Activated T-cell treated with anti-CD3 and anti-CD28 coated beads, Interleukin-2, amount 50 U/mL, for 72 hours (primary cell): ENCODE measurements at places on chromosomes 7 and 10. TPM values are rescaled to one million over a fixed set of nuclear protein-coding genes. Genes with fewer than 3 reads are reported as not detected.

The TSPAN12 gene
- 0.19 TPM for total RNA-seq

The ACTA2 gene
- 76.9 TPM for total RNA-seq

The BHLHA15 gene
- total RNA-seq = 3.3 TPM

The HACD1 gene
- 4.2 TPM for total RNA-seq

The GCK gene
- total RNA-seq = 1.3 TPM

The OLAH gene
- total RNA-seq = 3.5 TPM

The ACBD7 gene
- 5.5 TPM for total RNA-seq

The TMEM130 gene
- 0.35 TPM for total RNA-seq

The CHAT gene
- total RNA-seq = not detected

The FAM241B gene
- total RNA-seq = 11.8 TPM

The ERVW-1 gene
- not detected for total RNA-seq

The BICC1 gene
- total RNA-seq = not detected

The LRIT1 gene
- total RNA-seq = not detected

The NCF1 gene
- total RNA-seq = 3.8 TPM

The PLXDC2 gene
- 0.09 TPM for total RNA-seq

The TRIM50 gene
- not detected for total RNA-seq

The CDK13 gene
- 48.2 TPM for total RNA-seq

The PITX3 gene
- 0.28 TPM for total RNA-seq

GRCh38 chr10:27223964-27224363 is 16.6 kb downstream of the ACBD5 start:
- DNase-seq = peak; percentile 33

- DNase-seq = peak; percentile 36
Observed at GRCh38 chr10:49679480-49679893, at the start of gene C10orf53. Gene C10orf53, plus strand, starts transcription at chr10:49679651. Its CDS starts 47 bp downstream, at chr10:49679698.

- DNase-seq = peak; percentile 79
Observed at GRCh38 chr10:96513698-96514561, at the start of gene TLL2. Gene TLL2, minus strand, starts transcription at chr10:96513926. Its CDS starts 241 bp downstream, at chr10:96513685.

GRCh38 chr10:21039721-21040120 is 142.6 kb upstream of the NEBL start:
- no peak for DNase-seq

GRCh38 chr10:132431537-132432175 is 34.7 kb downstream of the PWWP2B start:
- no peak for DNase-seq

DNA sequence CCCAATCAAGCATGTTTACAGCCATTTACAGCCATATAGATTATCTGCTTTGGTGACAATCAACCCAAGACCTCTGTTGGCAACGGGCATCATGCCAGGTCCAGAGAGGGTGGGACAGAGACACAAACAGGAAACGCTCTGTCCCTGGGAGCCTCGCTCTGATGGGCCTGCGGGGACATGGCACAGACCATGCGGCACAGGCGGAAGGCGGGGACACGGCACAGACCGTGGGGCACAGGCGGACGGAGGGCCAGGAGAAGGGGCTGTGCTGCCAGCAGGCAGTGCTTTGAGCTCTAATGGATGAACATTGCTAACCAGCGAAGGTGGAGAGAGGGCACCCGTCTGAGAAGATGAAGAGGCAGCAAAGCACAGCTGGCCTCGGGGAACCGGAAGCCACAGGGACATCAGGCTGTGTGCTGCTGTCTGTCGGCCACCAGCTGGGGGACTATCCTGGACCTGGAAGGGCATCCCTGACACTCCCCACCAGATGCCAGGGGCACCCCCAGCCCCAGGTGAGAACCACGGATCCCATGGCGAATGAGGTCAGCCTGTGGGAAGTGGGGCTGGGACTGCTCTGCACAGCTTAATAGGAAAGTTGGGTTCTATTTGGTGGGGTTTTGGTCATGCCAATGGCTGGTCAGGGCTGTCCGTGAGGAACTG is 61.0 kb downstream of the DIP2C start:
- DNase-seq = no peak

GRCh38 chr10:88289342-88289741 is 293.8 kb downstream of the RNLS start:
- DNase-seq = no peak

- DNase-seq = no peak
Observed at GRCh38 chr7:131249483-131249882, 78.2 kb upstream of the MKLN1 start.

- DNase-seq = no peak
Observed at GRCh38 chr7:128936798-128937197, 929 bp upstream of the IRF5 start.

DNA sequence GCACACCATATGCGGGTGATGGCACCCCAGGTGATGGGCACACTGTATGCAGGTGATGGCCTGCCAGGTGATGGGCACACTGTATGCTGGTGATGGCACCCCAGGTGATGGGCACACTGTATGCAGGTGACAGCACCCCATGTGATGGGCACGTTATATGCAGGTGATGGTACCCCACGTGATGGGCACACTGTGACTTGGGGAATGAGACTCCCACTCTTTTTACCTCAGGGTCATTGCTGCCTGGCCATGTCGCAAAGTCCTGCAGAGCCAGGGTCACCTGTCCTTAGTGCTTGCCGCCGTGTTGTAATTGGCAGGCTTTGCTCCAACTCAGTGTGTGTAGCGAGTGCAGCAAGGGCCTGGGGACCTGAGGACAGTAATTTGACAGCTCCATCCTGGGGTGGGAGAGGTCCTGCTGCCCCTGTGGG is 7.6 kb upstream of the CCDC201 start:
- DNase-seq = no peak

DNA sequence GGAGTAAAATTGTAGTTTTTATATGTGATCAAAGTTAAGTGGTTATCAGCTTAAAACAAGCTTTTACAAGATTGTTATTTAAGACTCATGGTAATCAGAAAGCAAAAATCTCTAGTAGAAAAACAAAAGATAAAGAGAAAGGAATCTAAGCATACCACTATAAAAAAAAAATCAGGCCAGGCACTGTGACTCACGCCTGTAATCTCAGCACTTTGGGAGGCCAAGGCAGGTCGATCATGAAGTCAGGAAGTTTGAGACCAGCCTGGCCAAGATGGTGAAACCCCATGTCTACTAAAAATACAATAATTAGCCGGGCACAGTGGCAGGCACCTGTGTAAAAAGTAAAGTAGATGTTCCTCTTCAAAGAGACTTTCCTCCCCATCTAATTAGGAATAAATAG is 265.9 kb upstream of the NRP1 start:
- DNase-seq = no peak

DNA sequence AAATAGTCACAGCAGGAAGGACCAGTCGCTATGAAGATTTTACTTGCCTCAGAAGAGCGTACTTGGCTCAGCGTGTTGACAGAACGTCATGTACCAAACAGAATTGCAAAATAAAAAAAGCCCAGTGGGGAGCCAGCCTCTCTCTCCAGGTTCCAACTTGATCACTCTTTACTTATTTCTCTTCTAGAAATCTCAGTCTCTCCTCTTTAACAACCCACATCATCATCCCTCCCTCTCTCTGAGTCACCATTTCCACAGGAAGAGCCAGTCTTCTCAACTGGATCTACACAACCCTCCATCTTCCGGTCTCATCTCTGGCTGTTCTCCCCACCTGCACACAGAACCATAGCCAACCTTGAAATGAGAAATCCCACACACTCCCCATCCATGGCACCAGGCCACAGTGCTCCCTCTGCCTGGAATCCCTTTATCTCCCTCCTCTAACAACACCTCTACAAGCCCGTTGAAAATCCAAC is 718.3 kb downstream of the GRID1 start:
- no peak for DNase-seq

DNA sequence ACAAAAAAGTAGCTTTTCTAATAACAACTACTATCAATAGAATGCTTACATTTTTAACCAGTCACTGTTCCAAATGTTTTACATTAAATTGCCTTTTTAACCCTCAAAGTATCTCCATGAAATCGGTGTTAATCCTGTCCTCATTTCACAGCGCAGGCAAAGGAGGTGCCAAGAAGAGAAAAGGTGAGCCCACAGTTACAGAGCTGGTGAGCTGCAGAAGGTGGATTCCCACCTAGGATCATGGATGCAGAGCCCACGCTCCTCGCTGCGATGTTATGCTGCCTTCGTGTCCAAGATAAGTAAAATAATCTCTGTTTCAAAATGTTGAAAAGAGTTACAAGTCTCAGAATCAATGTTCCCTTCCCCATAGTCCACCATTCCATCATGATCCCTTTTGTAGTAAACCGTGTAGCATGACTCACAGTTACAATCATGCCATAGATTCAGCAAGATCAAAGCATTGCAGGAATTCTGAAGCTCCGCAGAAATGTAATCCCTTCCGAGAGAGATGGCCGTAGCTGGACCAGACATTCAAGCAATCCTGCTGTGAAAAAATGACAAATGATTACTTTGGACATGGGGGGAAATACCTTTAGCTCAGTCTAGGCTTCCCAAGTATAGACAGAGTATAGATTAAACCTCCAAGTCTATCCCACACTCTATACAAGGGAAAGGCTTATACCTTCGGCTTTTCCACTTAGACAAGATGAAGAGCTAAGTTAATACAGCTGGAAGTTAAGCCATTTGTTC is 394.7 kb upstream of the AKR1E2 start:
- no peak for DNase-seq

- peak; percentile 37 for DNase-seq
Observed at GRCh38 chr7:24778543-24779282, 21.4 kb upstream of the GSDME start.

DNA sequence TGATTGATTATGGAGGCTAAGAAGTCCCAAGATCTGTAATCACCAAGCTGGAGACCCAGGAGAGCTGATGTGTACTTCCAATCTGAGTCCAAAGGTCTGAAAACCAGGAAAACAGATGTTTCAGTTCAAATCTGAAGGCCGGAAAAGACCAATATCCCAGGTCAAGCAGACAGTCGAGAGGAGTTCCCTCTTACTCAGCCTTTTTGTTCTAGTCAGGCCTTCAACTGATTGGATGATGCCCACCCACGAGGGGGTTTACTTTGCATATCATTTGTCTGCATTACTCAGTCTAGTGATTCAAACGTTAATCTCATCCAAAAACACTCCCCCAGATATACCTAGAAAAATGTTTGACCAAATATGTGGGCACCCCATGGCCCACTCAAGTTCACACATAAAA is 7.4 kb upstream of the ARID5B start:
- no peak for DNase-seq

DNA sequence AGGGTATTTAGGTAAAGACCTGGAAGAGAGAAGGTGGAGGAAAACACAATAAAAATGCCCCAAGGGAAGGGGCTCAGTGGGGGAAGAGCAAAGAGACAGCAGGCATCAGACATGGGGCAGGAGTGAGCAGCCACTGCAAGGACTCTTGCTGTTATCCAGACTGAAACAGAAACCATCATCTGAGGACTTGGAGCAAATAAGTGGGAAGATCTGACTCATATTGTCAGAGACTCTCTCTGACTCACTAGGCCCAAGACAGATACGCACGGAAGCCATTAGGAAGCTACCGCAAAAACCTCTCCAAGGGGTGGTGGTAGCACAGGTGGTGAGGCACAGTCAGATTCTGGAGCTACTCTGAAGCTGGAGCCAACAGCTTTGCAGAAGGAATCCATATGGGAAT is 110.7 kb downstream of the RNF32 start:
- peak; percentile 64 for DNase-seq

DNA sequence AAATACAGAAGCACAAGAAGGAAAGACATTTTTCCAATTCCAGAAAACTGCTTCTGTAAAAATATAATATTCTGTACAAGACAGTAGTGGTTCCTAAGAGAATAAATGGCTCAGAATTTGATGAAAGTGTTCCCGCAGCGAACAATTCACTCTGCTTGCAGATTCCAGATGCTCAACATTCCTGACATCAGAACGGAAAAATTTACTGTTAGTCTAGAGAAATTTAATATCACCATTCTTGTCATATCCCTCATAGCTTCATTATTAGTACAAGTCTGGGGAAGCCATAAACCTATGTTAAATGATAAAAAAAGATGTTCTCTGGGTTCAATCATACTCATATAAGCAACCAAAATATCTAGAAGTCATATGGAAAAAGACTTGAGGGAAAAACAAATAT is 83.6 kb downstream of the MPP7 start:
- no peak for DNase-seq

GRCh38 chr7:73908123-73908611 is 47.2 kb downstream of the TMEM270 start:
- DNase-seq = no peak

DNA sequence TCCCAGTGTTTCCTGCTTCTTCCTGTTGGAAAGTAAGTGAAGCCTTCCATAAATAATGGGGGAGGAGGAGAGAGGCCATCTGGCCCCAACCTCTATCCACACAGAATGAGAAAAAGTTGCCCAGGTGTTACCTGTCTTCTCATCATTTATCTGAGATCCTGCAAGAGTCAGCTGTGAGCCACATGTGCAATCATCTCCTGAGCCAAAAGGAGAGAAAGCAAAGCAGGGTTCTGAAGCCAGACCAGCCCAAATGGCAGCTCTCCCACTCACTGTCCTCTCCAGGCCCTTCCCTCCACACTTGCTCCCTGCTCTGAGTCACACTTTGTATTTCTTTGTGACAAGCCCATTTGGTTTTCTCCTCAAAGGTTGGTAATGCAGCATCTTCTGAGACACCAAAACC is 65.9 kb downstream of the FAM204A start:
- no peak for DNase-seq

- DNase-seq = no peak
Observed at GRCh38 chr10:33381451-33382215, 47.2 kb upstream of the NRP1 start.

- DNase-seq = peak; percentile 64
Observed at GRCh38 chr10:61992671-61993668, 91.5 kb downstream of the ARID5B start.

- peak; percentile 44 for DNase-seq
Observed at GRCh38 chr7:121329191-121330052, 622 bp downstream of the WNT16 start.

DNA sequence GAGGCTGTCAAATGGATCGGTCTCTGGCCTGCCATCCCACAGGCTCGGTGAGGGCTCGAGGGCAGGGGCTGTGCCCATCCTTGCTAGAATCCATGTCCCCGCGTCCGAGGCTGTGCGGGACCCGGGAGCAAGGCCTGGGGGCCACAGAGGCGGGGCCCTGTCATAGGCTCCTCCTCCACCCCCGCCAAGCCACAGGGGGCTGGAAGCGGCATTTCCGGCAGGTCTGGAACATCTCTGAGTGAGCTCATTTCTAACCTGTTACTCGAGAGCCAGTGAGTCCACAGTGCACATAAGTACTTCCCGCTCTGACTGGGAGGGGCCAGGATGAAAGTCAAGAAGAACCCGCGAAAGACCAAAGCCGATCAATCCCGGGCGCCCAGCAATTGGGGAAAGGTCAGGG is 57.6 kb downstream of the NKX6-2 start:
- no peak for DNase-seq

- DNase-seq = no peak
Observed at GRCh38 chr10:86936661-86937501, 20.5 kb downstream of the MMRN2 start.

GRCh38 chr10:62584731-62585130 is 210.6 kb downstream of the ZNF365 start:
- no peak for DNase-seq
